ENCODE measurements at places on chromosomes 6 and 20.

- no peaks in the 10 kb centered on the region for H3K27me3 ChIP-seq
- H3K27ac ChIP-seq, result no peak overlapping the region
- H3K36me3 ChIP-seq, result no peaks in the 10 kb centered on the region
- H3K4me1 ChIP-seq, result no peaks in the 10 kb centered on the region
These were observed 7.2 kb upstream of the TRIB3 start for GRCh38 chr20:373171-373890.

DNA sequence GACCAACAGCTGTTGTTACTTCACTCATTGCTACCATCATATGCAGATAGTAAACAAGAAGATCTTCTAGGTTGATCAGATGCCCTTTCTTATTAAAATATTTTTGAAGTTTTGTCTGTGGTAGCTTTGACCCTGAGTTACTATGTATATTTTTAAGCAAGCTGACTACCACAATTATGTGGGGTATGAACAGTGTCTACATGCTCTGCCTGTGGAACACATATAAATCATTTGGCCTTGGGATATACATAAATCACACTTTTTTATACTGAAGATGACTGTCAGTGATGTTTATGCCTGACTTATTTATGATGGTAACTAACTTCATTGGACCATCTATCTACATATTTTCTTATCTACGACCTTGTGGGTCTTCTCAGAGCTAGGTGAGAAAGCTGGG lies 44.2 kb downstream of the LIN28B start:
- no peaks in the 10 kb centered on the region for H3K4me1 ChIP-seq
- DNase-seq, result no peak
- no peak overlapping the region for H3K4me3 ChIP-seq
- no peak overlapping the region for H3K27ac ChIP-seq

DNA sequence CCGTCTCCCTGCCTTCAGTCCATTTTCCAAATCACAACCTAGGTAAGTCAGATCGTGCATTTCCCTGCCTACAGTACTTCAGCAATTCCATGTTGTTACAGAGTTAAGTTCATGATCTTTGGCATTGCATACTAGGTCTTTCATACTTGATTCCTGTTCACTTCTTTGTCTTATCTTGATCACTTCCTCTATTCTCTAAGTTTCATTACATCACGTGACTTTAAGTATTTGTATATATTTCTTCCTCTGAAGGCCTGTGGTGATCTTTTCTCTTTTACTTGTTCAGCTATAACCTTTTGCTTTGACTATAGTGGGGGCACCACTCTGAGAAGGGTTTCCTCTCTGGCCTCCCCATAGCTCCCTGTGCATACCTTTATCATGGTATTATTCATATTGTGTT lies 100.2 kb downstream of the TRMT11 start:
- no peaks in the 10 kb centered on the region for H3K27me3 ChIP-seq
- no peaks in the 10 kb centered on the region for H3K36me3 ChIP-seq
- no peak for DNase-seq
- H3K4me3 ChIP-seq, result no peak overlapping the region
- H3K4me1 ChIP-seq, result peaks cover 4% of the 10 kb centered on the region
- no peak overlapping the region for H3K27ac ChIP-seq

GRCh38 chr6:71463061-71463460 lies 174.4 kb downstream of the OGFRL1 start:
- no peaks in the 10 kb centered on the region for H3K4me1 ChIP-seq
- no peaks in the 10 kb centered on the region for H3K27me3 ChIP-seq
- no peak for DNase-seq
- H3K36me3 ChIP-seq, result peaks cover 2% of the 10 kb centered on the region
- H3K27ac ChIP-seq, result no peak overlapping the region

DNA sequence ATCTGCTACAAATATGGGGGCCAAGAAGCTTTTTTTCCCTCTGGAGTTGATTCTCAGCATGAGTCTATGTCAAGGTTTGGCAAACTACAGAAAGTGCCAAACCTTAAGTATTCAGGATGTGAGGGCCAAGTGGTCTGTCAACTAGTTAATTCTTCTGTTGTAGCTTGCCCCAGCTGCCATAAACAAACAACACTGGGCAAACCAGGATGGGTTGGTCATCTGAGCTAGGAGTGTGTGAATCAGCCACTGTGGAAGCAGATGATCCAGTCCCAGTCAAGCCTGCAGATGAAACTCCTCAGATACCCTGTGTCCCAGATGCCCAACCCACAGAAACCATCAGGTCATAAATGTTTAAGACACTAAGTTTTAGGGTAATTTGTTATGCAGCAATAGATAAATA lies 103.0 kb upstream of the MOCS1 start:
- DNase-seq, result no peak
- peaks cover 2% of the 10 kb centered on the region for H3K4me1 ChIP-seq
- no peak overlapping the region for H3K27ac ChIP-seq

DNA sequence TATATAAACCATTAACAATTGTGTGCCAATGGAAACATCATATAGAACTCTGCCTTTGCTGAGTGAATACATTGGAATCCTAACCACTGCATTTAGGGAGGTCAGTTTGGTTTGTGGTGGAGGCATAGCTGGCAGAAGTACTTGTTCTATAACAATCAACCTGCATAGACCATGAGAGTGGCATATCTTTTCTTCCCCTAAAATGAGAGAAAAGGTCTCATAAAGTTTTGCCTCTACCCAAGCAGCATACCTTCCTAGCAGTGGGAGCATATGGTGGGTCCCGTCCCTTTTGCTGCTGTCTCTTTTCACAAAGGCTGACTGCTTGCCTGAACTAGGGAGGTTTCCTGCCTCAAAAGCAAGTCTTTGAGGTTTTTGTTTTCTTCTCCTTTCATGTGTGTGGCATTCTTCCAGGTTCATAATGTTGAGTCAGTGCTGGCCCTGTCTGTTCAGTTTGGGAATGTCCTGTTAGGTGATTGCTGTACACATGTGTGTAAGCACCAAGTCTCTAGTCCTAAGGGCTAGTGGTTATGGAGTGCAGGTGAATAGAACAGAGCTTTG lies 61.2 kb upstream of the SUPT3H start:
- H3K4me1 ChIP-seq, result no peaks in the 10 kb centered on the region
- no peak overlapping the region for H3K4me3 ChIP-seq
- H3K27me3 ChIP-seq, result no peaks in the 10 kb centered on the region
- H3K36me3 ChIP-seq, result no peaks in the 10 kb centered on the region
- H3K27ac ChIP-seq, result no peak overlapping the region

DNA sequence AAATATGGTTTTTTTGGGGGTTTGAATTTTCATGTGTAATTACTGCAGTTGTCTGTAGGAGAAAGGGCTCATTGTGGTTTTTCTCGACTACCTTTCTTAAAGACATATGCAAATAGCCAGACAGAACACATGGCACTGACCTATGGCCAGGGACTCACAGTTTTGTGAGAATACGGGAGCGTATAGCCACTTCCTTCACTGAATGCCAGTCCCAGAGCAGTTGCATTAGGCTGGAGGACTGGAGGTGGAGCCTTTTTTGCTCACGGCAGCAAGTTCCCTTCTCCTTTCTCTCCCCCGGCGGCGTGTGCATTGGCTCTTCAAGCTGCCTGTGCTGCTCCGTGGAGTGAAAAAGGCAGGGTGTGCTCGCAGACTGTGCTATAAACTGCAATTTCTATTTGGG lies 114.9 kb downstream of the AKAP7 start:
- H3K36me3 ChIP-seq, result no peaks in the 10 kb centered on the region
- H3K4me1 ChIP-seq, result peaks cover 1% of the 10 kb centered on the region
- H3K27ac ChIP-seq, result no peak overlapping the region
- DNase-seq, result peak; percentile 63
- H3K4me3 ChIP-seq, result peak overlapping the region; percentile 85

Measured in H9 (cell line).